Activated naive CD8-positive, alpha-beta T cell treated with anti-CD3 and anti-CD28 coated beads, Interleukin-2, amount 50 U/mL, for 16 hours (primary cell): ENCODE measurements at places on chromosomes 7 and 10.

DNA sequence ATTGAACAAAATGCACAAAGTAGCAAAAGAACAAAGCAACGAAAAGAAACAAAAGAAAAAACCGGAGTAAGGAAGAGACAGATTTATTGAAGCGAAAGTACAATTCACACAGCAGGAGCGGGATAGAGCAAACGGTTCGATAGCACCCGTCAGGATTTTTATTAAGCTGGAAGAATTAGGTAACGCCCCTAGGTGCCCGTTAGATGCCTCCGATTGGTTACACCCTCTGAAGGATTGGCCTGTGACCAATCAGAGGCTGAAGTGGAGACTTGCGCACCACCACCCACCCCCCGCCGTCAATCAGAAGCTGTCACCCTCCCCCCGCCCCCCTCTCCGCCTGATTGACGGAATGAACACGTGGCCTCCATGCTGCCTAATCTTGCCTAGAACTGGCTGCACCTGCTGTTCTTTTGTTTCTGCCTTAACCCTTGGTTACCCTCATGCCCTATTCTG, 16.8 kb downstream of the OCM2 start:
- DNase-seq: no peak

DNA sequence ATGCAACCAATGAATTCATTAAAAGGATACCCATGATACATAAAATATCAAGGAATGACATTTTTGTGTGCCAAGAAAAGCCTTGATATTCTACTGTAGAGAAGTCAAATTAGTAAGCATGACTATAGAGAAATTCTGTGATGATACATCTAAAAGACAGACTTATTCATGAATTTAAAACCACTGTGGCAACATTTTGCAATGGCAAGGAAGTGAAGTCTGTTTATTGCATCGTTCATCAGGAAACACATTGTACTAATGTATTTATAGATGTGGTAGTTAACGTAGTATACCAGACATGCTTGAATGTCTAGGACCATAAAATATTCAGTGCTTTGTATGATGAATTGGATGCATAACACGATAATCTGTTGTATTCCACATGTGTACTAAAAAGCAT, 9.3 kb upstream of the CLEC5A start:
- no peak for DNase-seq

DNA sequence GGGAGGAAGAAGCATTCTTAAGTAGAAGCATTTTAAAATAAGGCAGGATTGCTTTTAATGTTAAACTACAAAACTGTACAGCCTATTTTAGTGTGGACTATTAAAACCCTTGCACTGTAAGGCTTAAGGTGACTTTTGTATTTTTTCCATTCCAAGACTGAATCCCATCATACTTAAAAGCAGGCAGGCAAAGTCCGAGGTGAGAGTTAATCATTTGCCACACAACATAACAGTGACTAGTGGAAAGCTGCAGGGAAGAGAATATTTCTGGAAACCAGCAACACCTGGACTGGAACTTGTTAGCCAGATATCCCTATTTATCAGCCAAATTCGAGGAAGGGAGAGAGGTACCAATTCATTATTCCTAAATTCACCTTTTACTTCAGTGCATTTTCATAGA, 3.5 kb downstream of the PRR15 start:
- no peak for DNase-seq

DNA sequence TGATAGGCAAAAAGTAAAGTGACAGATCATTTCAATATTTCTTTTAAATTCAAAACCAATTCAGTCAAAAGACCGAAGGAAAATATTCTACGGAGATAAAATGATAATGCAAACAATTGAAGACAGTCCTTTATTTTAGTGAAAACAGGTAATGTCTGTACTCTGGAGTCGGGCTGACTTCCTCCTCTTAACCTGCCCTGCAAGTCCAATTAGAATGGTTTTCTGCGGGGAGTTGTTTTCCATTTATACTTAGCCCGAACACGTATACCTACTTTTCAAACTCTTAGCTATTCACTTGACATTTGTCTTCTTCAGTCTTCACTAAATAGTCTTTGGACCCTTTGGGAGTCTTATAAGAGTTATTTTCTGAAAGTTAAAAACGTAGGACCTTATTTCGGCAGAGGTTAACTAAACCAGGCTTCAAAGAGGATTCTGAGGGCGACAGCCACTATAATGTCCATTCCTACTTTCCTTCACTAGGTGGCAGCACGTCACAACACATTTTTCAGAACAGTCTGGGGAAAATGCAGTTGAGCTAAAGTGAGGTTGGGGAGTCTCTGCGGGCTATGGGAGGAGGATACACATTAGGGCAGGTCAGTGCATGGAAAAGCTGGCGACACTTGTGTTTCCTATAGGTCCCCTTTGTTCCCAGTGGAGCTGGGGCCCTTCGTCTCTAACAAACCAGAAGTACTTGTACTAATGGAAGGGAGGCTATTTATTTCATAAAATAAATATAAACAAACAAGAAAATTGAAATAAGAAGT, 472.0 kb downstream of the KCNMA1 start:
- DNase-seq: no peak

- DNase-seq: no peak
These were observed 77.0 kb upstream of the NMT2 start for GRCh38 chr10:15245530-15245929.

DNA sequence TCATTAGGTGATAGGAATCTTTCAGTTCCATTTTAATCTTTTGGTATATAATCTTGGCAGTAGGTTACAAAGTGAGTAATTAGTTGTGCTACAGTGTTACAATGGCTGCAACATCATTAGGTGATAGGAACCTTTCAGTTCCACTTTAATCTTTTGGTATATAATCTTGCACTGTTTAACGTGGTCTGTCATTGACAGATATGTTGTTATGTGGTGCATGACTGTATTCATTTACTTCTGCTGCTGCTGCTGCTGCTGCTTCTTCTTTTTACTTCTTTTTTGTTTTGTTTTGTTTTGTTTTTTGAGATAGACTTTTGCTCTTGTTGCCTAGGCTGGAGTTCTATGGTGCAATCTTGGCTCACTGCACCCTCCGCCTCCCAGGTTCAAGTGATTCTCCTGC, 28.6 kb downstream of the ST7 start:
- DNase-seq: no peak

DNA sequence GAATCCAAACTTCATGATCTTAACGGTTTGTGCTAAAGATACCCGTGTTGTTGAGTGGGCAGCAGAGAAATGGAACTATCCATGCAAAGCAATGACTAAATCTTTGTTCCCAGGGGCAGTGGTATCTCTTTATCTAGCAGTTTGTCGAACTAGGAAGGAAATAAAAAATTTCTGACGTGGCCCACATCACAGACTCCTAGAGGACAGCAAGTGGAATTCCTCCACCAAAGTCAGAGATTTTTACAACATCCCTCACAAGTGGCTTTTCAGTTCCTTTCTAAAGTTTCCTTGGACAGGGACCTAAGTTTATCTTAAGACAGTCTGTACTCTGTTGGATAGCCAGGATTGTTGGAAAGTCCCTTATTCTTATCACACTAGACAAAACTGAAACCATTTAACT, 136.0 kb downstream of the RAPGEF5 start:
- no peak for DNase-seq

DNA sequence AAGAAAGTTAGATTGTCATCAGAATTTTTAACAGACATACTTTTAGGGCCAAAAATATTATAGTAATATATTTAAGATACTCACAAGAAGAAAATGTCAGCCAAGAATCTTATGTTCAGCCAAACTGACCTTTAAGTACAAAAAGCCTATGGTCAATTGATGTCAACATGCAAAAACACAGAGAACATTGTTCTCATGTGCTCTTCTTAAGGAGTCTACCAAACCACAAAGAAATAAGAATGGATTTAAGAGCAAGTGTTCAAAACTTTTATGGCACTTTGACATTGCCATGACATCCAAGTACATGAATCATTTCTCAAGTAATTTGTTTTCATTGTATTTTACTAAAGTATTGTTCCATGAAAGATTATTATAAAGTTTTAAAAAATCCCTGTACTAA, 180.4 kb downstream of the TMEM26 start:
- no peak for DNase-seq

- no peak for DNase-seq
These were observed at the start of gene AMPH for GRCh38 chr7:38630720-38631673. AMPH (minus strand) TSS chr7:38631373; CDS start chr7:38631351, 22 bp downstream.

DNA sequence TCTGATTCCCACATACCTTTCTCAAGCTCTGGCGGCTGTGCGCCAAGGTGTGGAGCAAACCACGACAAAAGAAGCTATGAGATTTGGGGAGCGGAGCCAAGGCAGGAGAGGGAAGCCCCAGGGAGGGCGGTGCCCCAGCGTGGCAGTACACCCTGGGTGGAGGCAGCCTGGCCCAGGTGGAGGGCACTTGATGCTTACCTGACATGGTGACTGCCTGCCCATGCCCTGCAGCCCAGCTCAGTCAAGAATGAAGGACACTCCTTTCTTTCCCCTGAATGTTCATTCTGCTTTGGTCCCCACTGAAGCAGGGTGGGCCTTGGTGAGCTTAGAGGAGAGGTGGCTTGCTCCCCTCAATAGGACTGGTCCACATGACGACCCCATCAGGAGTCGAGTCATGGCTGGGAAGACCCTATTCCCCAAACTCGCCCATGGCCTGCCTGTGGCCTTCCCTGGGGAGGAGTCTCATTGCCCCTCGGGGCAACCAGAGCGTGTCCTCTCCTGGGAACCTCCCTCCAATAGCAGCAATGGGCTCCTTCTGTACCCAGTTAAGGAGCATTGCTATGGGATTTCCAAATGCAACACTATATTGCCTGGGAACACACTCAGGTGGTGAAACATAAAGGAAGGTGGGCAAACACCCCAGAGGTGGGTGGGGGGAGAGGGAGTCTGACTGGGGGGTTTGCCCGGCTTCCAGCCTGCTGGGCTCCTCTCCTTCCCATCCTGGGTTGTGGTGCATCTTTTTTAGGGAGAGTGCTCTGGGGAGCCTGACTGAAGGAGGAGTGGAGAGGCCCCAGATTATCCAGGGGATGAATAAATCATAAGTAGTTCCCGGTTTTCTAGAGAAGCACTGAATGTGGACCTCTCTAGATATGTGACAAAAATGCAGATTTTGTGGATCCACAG, 22.7 kb downstream of the RAMP3 start:
- no peak for DNase-seq

DNA sequence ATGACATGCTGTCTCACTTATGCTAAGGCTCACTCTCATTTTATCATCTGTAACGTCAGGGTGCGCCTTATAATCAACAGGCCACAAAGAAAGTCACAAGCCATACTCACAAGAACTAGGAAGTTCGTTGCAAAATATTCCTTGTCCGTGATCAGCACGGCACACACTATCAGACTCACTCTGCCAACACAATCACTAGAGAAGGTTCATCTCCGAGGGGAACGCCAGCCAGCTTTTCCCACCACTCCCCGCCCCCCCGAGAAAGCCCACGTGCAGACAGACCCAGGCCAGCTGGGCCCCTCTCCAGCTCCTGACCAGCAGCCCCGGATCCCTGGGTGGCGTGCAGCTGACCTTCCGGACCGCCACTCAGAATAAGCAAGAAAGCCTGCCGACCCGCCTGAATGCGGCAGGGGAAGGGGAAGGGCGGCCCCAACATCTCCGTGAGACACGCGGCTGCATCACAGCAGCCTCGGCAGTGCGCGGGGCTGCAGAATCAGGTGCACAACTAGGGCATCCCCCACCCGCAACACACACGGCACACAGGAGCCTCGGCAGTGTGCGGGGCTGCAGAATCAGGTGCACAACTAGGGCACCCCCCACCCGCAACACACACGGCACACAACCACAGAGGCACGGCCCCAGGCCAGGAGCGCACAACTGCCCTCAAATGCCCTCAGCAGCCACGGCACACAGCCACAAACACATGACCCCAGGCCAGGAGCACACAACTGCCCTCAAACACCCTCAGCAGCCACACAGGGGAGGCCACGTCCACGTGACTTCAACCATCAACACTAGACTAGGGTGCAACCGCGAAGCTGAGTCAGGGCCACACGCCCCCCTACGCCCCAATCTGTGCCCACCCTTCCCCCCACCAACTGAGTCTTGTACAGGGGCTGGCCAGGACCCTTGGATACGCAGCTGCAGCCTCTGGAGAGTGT, 2.5 kb upstream of the GPR146 start:
- DNase-seq: no peak

- no peak for DNase-seq
These were observed 226.4 kb downstream of the BUB3 start for GRCh38 chr10:123380491-123381085.

DNA sequence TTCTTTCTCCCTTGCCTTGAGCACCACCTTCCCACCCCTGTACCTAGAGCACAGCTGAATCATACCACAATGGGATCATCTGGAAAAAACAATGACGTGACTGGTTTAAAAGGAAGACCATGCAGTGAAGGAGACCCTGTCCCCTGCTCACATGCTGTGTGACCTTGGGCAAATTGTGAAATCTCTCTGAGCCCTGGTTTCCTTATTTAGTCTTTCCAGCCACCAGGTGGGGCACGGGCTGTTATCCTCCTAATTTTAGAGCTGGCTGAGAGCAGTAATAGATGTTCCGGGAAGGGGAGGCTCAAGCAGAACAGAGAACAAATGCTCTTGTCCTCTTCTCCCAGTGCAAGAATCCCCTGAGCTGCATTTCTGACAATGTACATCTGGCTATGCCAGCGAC, 198.3 kb downstream of the RPS24 start:
- no peak for DNase-seq

- DNase-seq: no peak
These were observed 46.7 kb downstream of the CARD11 start for GRCh38 chr7:2997014-2997413.

- no peak for DNase-seq
These were observed 41.5 kb upstream of the DMTF1 start for GRCh38 chr7:87110778-87111177.

DNA sequence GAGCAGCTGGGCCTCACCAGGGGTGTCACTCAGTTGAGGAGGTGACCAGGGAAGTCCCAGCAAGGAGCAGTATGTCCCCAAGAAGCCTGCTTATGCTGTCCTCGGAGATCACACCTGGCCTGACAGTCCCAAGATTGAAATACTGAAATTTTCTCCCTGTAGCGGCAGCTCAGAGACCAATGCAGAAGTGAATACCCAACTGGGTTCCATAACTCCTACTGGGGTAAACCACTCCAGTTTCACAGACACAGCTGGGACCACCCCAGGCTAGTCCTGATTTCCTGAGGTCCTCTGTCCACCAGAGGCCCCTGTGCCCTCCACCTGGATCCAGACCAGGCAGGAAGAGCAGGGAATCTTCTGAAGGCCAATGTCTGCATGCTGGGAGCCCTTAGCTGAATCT, 298.1 kb downstream of the ZEB1 start:
- no peak for DNase-seq

- no peak for DNase-seq
These were observed 41.7 kb downstream of the MKLN1 start for GRCh38 chr7:131369354-131369753.

DNA sequence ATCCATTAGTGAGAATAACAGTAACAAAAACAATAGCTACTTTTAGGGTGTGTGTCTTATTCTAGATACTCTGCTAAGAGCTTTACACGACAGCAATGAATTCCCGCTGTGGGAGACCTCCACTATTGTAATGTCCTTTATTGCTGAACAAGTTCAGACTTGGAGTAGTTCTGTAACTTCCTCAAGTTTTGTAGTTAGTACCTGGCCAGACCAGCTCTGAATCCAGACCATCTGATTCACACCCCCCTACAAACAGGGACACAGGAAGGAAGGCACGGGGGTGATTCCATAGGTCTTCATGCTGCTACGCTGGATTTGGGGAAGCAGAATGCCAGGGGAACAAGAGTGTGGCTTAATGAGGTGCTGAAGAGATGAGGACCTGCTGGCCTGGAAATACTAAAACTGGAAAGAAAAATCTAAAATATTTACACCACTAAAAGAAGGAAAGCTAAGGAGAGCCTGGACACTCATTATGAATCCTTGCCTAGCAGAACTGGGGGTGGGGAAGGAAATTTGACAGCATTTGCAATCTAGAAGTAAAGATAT, 194.6 kb upstream of the TMEM72 start:
- DNase-seq: no peak
